AG04450 (cell line): ENCODE measurements at places on chromosomes 5 and 9.

GRCh38 chr9:133955821-133956411 lies 36.2 kb downstream of the VAV2 start:
- DNase-seq, result no peak

DNA sequence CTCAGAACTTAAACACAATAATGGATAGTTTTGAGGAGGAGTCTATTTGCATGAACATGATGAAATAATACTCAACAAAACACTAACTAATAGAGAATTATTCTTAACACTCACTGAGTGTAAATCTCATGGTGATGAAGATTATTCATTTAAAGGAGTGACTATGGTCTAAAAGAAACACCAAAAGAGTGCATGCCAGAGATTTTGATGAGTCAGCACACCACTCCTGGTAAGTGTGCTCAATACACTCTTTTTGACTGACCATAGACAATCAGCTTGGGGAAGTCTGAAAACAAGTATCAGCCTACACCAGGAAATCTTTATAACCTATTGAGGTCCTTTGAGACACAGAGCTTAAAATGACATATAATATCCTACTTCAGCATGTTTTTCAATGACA lies 6.8 kb upstream of the FST start:
- no peak for DNase-seq

DNA sequence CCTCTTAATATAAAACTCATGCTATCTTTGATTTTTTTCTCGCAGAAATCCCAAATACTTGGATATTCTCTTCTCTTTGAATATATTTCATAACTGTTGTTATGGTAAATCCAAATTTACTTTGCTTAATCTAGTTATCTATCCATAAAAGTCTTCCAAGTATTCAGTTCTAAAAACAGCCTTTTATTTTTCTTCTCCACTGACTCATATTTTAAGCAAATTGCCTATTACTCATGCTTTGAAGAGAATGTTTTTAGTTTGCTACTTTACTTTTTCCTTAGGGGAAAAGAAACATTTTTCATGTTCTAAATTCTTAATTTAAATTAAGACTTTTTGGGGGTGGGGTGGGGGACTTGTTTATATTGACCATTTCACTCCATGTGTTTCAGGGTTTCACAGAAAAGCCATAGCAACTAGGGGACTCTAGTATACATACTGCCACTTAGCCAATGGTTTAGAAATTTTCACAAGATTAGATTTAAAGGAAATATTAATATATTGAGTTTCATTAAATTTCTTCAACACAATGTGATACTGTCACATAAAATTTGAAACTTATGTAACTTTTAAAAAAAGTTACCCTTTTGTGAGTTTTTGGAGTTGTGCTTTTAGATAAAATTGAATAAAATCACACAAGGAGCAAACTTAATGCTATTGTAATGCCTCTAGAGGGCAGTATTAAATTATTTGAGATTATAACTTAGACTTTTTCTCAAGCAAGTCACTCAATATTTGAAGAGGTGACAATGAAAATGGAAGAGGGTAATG lies 545.8 kb upstream of the ARRDC3 start:
- DNase-seq, result no peak

GRCh38 chr5:96651047-96651446 lies 11.1 kb upstream of the CAST start:
- no peak for DNase-seq

- no peak for DNase-seq
Observed at GRCh38 chr5:61298580-61298979, 33.5 kb upstream of the ZSWIM6 start.
